ENCODE measurements at places on chromosomes 7 and 10.

DNA sequence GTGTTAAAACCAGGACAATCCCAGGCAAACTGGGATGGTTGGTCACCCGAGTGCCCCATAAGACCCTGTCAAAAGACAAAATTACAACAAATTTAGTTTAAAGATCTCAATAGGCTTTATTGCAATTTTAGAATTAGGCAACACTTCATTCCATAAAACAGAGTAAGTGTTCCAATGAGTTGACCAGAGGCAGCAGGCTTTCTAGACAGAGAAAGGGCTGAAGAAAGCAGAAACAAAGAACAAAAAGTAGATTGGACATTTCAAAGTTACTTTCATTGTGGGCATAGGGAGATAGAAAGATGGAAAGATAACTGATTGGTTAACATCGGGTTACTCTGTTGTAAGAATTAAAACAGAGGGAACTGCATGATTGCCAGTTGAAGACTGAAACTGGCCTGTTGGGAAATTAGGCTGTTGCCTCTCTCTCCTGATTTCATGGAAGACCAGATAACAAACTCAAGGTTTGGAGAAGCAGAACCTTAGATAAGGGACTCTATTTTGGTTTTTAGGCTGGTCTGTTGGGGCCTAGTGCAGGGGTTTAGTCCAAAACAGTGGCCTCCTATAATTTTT, 36.3 kb downstream of the ENTPD1 start:
- DNase-seq: no peak

- no peak for DNase-seq
These were observed 153.7 kb downstream of the TFPI2 start for GRCh38 chr7:93736668-93737369.

DNA sequence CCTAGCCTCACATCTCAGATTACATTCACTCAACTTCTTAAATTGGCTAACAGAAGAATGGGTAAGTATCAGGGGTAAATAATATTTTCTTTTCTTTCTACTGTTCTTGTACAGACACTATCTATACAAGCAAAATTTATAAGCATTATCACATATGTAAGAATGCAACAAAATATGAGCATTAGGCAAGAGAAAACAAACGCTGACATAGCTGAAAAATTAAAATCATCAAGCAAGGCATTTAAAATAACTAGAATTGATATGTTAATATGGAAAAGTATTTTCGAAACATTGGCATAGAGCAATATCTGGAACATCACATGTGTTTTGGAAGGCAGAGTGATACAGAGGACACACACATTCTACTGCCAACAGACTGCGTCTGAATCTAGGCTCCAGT, 1175.3 kb upstream of the LRRN3 start:
- no peak for DNase-seq

- no peak for DNase-seq
These were observed 66.9 kb downstream of the BBS9 start for GRCh38 chr7:33196221-33196620.

- no peak for DNase-seq
These were observed 8.6 kb downstream of the SGCE start for GRCh38 chr7:94647295-94647694.
